ENCODE measurements at places on chromosomes 5 and 9.

DNA sequence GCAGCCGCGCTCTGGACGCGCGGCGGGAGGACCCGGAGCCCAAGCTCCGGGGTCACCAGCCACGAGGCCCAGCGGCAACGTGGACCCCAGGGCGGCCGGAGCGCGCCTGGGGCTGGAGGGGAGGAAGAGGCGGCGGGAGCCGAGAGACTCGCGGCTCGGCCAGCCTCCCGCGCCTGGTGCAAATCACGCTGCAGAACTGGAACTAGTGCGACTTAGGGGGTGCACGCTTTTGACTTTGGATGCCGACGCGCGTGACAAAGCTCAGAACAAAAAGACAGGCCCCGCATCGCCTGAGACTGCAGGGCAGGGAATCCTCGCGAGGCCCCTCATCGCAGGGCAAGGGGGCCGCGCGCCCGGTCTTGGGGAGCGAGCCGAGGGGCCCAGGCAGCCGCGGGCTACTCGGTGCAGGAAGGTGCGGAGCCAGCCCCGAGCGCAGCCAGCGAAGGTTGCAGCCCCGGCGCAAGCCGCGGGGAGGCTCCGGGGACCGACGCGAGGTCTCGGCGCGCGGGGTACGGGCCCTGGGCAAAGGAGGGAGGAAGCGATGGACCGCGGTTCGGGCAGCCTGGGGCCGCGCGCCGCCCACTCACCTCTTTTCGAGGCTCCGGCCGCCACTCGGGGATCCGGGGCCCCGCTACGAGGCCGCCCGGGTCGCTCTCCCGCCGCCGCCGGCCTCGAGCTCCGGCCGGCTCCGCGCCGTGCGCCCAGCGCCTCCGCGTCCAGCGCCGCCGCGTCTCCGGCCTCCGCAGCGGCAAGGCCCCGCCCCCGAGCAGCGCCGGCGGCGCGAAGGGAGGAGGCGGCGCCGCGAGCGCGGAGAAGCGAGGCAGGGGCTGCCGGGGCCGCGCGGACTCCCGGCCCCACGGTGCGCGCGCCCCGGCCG, at the start of gene GOLM1:
Gene GOLM1, minus strand, starts transcription at position 735 of the 877 bp plus-strand sequence. CDS start 20,238 bp downstream, outside the sequence.
- peak; percentile 46 for DNase-seq

DNA sequence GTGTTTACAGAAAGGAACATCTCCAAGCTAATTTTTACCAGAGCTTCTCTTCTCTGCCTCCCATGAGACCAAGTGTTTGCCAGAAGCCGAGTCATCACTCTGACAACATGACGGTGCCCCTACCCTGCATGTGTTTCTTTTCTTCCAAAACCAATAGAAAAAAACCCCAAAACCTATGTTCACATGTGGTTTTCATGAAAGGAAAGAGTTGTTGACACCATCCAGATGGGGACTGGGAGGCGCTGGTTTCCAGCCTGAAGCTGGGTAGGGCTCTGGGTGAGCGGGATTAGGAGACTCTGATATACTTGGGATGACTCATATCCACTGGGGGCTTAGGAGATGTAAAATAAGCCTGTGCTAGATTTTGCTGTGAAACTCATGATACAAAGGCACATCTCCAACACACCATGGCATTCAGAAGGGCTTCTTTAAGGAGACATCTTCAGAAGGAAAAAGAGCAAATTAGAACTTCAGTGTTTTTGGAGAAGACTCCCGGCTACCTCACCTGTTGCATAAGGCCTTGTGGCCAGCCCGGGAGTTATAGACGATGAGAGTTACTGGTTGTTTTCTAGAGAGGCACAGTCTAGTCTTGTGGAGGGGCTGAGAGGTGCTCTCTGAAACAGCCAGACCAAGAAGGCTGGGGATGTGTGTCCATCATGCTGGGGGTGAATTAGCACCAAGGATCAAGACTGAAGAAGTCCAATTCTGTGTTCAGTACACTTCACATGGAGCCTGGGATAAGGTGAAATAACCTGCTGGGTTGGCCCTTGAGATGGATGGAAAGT, 108.9 kb upstream of the LHFPL2 start:
- peak; percentile 18 for DNase-seq

DNA sequence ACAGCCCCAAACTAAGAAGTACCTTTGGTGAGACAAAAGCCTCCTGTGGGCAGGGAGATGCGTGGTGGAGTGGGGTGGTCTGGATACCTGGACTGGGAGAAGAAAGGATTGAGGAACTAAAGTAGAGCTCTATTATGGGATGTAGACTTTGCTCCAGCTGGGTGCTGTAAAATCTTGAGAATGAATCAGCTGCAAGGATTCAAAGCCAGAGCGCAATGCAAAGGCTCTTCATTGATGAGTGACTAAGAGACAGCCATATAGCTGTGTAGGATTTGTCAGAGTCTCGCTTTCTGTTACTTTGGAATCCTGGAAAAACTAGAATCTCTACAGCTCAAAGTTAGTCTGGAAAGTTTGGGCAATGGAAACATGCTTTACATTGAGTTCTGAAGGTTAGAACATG, 159.9 kb downstream of the TAF11L14 start:
- DNase-seq, result no peak

GRCh38 chr9:82996941-82997340, 66.0 kb downstream of the RASEF start:
- DNase-seq, result no peak

GRCh38 chr9:110782701-110783100, 114.1 kb downstream of the MUSK start:
- DNase-seq, result no peak

GRCh38 chr5:131209506-131210150, 38.9 kb downstream of the LYRM7 start:
- DNase-seq, result no peak

- DNase-seq, result no peak
These were observed 2.0 kb upstream of the TNFAIP8 start for GRCh38 chr5:119353686-119354366.

DNA sequence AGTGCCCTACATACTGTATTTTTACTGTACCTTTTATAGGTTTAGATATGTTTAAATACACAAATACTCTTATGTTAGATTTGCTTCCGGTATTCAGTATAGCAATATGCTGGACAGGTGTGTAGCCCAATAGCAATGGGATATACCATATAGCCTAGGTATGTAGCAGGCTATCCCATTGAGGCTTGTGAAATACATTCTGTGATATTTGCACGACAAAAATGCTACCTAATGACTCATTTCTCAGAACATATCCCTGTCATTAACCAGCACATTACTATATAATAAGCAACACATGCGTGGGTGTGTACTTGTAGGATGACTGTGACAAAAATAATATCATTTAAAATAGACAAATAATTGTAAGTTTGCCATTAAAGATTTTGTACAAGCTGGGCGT, 208.8 kb downstream of the MRPS30 start:
- no peak for DNase-seq

DNA sequence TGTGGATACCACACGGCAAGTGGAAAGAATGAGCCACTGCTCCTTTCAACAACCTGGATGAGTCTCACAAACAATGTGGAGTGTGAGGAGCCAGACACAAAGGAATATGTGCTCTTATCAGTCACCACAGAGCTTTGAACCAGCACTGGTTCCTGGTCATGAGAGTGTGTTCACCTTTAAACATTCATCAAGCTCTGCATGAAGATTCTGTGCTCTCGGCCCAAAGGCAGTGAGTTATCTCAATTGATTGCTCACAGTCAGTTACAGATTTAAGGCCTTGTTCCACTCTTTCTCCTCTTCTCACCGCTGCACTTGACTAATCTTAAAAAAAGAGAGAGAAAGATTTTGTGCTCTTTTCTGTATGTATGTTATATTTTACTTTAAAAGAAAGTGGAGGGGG, 19.4 kb downstream of the LRSAM1 start:
- DNase-seq, result no peak

GRCh38 chr5:73435759-73436534, 12.6 kb downstream of the FOXD1 start:
- no peak for DNase-seq

DNA sequence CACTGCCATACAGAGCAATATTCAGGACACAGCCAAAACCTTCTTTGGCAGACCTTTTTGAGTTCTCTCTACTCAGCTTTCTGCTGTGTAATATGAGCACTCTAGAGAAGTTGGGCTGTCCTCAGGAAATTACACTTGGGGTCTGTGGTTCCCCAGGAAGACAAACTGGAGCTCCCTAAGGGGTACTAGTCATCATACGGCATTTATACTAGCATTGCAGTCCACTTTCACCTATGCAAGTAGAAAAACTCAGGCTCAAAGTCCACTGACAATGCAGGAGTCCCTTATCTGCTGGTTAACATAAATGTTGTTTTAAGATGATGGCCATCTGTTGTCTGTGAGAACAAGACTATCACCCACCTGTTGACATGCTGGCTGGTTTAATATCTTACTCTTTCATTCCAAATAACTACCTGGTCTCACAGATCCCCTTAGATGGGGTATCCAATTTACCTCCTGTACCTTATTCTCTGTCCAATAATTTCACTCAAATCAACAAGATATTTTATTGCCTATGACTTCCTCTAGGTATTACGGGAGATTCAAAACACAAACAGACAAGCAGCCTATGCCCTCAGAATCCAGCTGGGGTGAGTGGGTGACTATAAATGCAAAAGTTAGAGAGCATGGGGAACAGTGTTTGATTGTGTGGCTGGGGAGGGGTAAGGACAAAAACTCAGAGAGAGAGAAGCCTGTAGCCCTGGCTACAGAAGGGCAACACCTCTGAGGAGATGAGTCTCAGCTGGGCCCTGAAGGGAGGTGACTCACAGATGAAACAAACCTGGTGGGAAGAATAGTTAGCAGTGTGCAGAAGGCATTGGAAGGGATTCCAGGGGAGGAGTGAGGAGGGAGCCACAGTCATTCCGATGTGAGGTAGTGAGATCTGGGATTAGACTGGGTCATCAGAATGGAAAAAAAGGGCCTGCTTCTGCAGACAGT, 10.2 kb downstream of the DOCK8 start:
- DNase-seq, result no peak

GRCh38 chr9:124884376-124884775, 22.4 kb downstream of the ARPC5L start:
- no peak for DNase-seq

GRCh38 chr9:99509900-99510535, 287.9 kb downstream of the SEC61B start:
- DNase-seq, result no peak

DNA sequence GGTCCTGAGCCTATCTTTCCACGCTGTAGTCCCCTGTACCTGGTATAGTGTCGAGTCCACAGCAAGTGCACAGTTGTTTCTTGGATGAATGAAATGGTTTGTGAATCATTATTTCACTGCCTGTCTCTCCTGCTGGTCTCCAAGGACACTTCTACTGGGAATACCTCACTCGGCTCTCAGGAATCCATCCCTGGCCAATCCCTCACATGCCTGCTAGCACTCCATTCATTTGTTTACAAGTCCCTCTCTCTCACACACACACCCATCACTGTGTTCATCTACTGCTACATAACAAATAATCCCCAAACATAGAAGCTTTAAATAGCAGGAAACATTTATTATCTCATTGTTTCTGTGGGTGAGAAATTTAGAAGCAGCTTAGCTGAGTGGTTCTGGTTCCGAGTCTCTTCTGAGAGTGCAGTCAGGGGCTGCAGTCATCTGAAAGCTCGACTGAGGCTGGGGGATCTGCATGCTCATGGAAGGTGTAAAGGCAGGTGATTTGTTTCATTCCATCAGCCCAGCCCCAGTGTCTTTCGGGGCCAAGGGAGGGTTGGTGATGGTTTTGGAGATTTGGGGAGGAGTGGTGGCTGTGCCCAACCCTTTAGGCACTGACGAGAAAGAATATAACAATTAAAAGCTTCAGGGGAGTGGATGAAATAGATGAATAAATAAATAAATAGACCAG, 132.7 kb upstream of the IER5L start:
- no peak for DNase-seq

DNA sequence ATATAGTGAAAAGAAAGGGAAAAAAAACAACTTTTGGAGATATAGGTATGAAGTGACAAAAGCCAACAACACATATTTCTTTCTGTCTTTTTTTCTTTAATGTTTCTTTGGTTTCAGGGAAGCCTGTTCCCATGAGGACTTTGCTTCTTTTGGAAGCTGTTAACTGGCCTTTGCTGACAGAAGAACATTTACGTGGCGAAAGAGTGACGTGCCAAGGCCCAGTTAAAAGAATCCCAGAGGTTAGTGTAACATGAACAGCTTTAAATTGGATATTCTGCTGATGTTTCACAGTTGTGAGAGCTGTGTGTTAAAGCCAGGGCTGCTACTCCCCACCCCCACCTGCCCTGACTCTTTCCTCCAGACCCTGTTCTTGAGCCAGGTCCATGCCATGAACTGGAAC, 275.9 kb downstream of the CRB2 start:
- no peak for DNase-seq

GRCh38 chr5:76450054-76450453, 47.0 kb downstream of the IQGAP2 start:
- DNase-seq, result no peak

DNA sequence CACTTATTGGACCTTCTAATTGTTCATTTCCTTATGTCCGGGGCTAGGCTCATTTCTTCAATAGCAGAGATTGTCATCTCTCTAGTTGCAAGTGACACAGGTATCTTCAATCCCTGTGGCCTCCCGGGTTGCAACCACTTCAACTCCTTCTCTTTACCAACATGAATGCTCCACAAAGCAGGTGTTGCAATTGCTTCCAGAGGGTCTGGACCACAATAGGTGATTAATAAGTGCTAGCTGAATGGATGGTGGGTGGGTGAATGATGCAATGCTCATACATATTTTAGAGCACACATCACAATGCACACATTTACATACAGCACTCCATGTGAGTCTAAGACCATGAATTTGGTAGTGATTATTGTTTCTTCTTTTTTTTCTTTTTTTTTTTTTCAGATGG, 2.6 kb downstream of the CEMIP2 start:
- DNase-seq, result no peak

DNA sequence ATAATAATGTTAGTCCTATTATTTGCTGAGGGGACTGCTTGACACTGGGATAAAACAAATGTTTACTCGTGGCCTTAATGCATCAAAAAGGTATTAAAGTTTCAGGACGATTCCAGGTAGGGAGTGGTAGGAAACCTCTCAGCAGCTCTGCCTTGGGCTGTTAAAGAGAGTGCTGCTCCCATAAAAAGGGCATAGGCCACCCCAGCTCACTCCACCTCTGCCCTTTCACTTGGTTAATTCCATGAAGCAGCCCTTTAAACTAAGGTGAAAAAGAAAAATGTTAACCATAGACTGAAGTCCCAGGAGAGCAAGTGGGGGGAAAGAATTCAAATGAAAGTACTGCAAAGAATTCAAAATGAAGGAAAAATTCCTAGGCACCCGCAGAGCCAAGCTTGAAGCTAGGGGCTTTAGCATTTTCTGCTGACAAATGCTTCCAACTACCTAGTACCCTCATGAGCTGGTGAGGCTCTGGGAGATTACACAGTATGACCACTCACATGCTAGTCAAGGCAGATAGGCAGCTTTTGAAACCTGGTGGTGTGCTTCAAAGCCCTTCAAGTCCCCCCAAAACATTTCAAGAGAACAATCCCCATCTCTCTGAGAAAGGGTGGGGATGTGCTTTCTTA, 8.5 kb downstream of the KLF9 start:
- no peak for DNase-seq

Measured in RCC 7860 (cell line).